ENCODE measurements at places on chromosomes 2 and 18.

GRCh38 chr2:16999347-17000183 is 333.9 kb upstream of the CYRIA start:
- no peak for DNase-seq

GRCh38 chr2:67039517-67040103 is 357.5 kb upstream of the ETAA1 start:
- DNase-seq: no peak

GRCh38 chr18:23532848-23533247 is 29.5 kb downstream of the RMC1 start:
- DNase-seq: no peak

- DNase-seq: no peak
These were observed 36.2 kb upstream of the MAT2A start for GRCh38 chr2:85502720-85503119.

GRCh38 chr18:23458830-23459529 is 5.9 kb downstream of the RIOK3 start:
- no peak for DNase-seq

- DNase-seq: no peak
These were observed 11.8 kb downstream of the IL36G start for GRCh38 chr2:112989611-112990010.

DNA sequence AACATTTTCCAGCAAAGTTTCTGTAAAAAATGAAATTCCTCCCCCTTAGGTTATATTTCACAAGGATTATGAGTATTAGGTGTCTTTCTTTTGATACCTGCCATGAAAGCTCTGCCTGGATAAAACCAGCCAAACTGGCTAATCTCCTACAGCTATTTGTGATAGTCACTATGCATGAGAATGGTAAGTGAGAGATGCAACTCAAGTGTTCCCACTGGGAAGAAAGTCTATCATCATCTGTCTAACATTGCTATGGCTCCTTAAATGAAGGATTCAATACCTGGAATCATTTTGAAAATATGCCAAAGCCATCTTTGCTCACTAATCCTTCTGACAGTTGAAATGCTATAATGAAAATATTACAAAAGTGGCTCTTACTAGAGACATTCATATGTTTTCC is 339.9 kb upstream of the LRRTM4 start:
- no peak for DNase-seq

All from HTR-8/SVneo (cell line).